Stimulated activated CD4-positive, alpha-beta T cell treated with anti-CD3 and anti-CD28 coated beads, Interleukin-15, amount 100 ng/mL, for 1 hour (primary cell): ENCODE measurements at places on chromosomes 7 and 10.

GRCh38 chr10:86687750-86688149 is 19.4 kb downstream of the LDB3 start:
- DNase-seq = no peak

GRCh38 chr7:4764402-4765007 is 10.9 kb upstream of the AP5Z1 start:
- DNase-seq = no peak

GRCh38 chr7:117047496-117047895 is 94.2 kb downstream of the ST7 start:
- DNase-seq = no peak

- DNase-seq = no peak
Measured at GRCh38 chr7:133331861-133332260, 79.0 kb downstream of the EXOC4 start.

GRCh38 chr10:8338177-8338766 is 283.8 kb downstream of the GATA3 start:
- no peak for DNase-seq

GRCh38 chr7:129675521-129675920 is 64.0 kb downstream of the NRF1 start:
- DNase-seq = no peak

GRCh38 chr10:60798031-60798430 is 19.8 kb downstream of the CDK1 start:
- no peak for DNase-seq

DNA sequence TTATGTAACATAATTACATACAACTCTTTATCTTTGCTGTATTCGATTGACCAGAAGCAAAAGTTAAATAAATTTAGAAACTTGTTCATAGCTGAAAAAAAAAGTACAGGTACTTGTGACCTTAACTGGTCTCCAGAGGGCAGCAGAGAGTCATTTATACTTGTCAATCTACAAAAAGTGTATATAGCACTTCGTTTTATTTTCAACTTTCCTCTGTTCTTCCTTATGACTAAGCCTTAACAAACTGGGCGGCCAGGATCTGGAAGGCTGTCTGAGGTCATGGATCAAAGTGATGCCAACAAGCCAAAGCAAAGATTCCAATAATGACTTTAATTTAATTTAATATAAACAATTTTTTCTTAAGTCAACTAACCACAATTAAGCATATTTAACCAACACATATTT is 29.8 kb downstream of the C10orf67 start:
- no peak for DNase-seq

DNA sequence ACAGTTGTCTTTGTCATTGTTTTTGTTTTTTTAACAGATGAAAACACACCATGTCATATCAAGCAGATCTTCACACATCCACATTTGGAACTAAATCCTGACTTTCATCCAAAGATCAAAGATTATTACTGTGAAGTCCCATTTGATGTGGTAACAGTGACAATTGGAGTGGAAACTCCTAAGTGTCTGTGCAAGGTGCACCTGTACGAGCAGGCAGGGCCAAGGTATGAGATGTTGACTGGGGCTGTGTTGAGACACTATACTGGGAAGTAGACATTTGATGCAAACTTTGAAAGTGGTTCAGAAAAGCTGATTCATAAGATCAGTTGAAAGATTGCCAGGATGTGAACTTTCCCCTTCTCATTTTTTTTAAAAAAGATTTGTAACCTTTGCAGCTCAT is 152.3 kb downstream of the CPED1 start:
- DNase-seq = no peak

GRCh38 chr7:152145853-152146466 is 120.5 kb downstream of the GALNT11 start:
- no peak for DNase-seq

DNA sequence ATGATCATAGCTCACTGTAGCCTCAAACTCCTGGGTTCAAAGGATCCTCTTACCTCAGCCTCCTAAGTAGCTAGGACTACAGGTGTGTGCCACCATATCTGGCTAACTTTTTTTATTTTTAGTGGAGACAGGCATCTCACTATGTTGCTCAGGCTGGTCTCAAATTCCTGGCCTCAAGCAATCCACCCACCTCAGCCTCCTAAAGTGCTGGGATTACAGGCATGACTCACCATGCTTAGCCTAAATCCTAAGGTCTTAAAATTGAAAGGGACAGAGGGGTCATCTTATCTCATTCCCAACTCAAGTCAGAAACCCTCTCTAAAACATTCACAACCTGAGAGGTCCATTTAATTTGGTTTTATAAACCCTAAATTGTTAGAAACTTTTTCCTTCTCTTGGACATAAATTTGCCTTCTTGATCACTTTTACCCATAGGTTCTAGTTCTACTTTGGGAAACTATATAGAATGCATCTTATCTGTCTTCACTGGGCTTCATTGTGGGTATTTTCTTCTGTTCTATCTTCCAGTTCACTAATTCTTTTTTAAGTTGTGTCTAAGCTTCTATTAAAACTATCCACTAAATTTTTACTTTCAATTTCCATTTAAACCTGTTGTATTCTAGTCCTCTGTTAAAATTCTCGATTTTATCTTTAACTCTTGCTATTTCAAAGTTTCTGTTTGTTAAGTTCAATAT is 183.4 kb upstream of the KAT6B start:
- no peak for DNase-seq

DNA sequence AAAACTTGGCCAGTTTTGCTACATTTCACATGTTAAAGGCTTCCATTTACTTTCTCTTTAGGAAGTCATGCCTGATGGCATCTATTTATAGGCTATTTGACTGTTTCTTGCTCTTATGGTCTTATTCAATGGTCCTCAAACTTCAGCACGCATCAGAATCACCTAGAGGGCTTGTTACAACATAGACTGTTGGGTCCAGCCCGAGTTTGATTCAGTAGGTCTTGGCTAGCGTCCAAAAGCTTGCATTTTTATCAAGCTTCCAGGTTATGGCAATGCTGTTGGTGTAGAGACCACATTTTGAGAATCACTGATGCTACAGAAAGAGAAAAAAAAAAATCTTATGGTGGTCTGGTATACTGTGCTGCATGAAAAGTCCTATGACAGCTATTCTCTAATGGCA is 51.9 kb downstream of the MTPN start:
- DNase-seq = no peak

DNA sequence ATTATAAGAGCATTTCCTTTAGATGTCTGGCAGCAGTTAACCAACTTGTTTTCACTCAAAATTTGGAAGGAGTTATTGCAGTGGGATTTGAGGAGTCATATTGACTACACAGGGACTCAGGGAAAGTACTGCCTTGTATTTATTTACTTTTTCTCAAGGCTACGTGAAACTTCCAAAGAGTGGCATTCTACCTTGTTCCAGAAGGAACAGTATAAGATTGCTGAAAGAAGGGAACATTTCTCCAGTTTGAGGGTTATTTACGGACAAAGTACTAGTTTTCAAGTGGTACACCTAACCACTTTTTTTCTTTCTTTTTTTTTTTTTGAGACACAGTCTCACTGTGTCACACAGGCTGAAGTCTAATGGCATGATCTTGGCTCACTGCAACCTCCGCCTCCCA is 5.1 kb downstream of the MORN4 start:
- DNase-seq = no peak

- DNase-seq = no peak
Measured at GRCh38 chr7:155590215-155591018, 44.1 kb upstream of the CNPY1 start.

- DNase-seq = no peak
Measured at GRCh38 chr10:117533507-117534281, 8.9 kb upstream of the EMX2 start.

GRCh38 chr7:112036071-112036470 is 170.1 kb downstream of the DOCK4 start:
- no peak for DNase-seq
